AML-193 (cell line): ENCODE measurements at places on chromosomes 7 and 10.

- no peak for DNase-seq
Measured at GRCh38 chr10:30438021-30438850, 4.3 kb downstream of the MAP3K8 start.

- DNase-seq = peak; percentile 21
Measured at GRCh38 chr7:38070718-38071117, 107.3 kb upstream of the STARD3NL start.

- DNase-seq = no peak
Measured at GRCh38 chr7:23260371-23260770, 13.8 kb downstream of the GPNMB start.

DNA sequence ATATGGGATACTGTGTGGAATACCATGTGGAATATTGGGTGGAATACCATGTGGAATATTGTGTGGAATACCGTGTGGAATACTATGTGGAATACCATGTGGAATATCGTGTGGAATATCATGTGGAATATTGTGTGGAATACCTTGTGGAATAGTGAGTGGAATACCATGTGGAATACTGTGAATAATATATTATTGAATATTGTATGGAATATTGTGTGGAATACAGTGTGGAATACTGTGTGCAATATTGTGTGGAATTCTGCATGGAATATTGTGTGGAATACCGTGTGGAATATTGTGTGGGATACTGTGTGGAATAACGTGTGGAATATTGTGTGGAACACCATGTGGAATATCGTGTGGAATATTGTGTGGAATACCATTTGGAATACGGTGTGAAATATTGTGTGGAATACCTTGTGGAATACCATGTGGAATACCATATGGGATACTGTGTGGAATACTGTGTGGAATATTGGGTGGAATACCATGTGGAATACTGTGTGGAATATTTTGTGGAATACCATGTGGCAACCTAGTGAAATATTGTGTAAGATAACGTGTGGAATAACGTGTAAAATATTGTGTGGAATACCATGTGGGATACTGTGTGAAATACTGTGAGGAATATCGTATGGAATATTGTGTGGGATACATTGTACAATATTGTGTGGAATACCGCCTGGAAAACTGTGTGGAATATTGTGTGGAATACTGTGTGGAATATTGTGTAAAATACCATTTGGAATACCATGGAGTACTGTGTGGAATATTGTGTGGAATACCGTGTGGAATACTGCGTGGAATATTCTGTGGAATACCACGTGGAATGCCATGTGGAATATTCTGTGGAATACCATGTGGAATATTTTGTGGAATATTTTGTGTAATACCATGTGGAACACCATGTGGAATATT lies 133.9 kb upstream of the CHST15 start:
- DNase-seq = no peak

DNA sequence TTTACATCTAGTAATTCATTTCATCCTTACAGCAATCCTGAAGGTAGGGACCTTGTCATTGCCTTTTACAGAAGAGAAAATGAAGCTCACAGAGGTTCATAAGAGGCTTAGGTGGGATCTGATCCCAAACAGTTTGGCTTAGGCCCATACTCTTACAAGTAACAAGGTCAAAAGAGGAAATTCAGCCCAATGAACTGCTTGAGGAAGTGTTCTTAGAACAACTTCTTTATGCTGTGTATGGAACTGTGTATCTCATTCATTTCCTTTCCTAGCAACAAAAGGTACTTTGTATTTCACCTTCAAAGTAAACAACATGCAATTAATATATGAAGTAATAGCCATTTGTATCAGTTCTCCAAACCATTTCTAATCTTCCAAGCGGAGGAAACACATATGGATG lies 79.3 kb downstream of the AVL9 start:
- peak; percentile 29 for DNase-seq

DNA sequence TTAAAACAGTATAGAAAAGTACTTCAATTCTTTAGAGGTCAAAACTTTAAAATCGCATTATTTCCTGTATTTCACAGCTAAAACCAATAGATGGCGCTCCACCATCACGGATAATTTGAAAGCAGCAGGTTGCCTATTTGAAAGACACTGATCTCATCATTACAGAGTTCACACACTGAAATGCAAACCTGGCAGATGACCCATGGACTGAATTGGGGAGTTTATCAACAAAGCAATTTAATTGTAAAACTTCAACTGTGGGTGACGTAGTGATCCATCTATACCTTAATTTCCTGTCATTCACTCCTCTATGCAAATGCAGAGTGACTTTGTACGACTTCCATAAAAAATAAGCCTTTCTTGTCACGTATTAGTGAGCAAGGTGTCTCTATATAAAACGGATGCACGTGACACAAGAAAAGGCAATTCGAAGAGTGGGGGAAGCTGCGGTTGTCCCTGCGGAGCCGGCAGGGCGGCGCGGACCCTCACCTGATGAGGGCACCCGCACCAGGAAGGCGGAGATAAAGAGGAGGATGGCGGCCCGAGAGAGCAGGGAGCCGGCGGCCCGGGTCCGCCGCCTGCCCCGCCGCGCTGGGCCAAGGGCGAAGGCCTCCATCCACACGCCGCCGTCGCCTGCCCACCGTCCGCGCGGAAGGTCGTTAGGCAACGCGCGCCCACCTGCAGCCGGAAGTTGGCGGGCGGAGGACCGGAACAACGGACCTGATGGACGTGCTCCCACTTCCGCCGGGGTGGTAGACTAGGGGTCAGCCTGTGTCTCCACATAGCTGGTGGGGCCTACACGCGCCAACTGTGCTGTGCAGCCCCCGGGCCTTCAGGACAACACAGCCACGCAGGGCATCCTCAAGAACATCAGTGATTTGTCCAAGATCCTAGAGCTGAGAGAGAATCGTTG lies at the start of gene ZPBP:
Gene ZPBP, minus strand, starts transcription at position 668 of the 913 bp plus-strand sequence. Its CDS starts 52 bp downstream, at position 616.
- peak; percentile 66 for DNase-seq

DNA sequence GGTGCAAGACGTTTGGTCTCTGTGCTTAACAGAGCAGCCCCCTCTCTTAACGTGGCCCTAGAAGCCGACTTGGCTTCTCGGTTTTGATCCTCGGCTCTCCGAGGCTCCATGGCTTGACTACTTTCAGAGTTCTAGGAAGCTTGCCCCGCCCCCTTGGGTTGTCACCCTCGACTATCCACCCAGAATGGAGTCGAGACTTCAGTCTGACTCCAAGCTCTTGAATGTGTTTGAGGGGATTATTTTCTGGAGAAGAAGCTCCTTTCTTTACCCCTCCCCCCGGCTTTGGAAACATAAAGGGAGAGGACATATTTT lies 448 bp downstream of the SEC24C start:
- peak; percentile 55 for DNase-seq

- peak; percentile 27 for DNase-seq
Measured at GRCh38 chr10:80580638-80581468, 43.2 kb downstream of the SH2D4B start.

DNA sequence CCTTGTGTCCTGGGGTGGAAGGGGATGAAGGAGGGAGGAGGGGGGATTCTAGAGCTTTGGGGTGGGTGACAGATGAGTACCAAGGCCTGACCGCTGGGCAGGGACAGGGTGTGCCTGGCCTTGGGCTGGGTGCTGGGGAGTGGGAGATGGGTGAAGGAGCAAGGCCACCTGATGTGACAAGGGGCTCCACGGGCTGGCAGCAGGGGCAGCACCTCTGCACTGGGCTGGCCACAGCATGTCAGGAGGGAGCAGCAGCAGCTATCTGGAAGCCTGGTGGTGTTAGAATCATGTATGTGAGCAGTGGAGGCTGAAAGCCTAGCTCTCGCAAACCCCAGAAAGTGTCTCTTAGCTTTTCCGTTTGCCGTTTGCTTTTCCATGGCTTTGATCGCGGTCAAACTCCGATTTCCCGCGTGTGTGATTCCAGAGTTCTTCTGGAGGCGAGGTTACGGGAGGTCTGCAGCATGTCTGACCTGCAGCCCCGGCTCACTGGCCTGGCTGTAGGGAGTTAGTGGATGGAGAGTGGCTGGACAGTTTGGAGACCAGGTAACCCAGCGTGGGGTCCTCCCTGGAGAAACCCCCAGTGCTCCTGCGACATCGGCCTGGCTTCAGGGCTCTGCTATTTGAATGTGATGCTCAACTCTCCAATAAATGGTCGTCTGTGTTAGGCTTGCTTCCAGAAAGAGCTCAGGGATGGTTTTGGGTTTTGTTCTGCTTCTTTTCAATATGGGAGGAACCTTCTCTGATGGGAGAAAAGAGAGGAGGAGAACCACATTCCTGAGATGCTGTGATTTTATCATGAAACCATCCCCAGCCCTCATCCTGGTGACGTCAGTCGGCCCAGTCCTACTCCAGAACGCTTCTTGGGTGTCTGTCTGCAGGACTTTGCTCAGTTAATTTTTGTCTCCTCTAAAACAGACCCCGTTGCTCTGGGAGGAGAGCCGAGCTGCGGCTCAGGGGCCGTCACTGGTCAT lies 105.5 kb downstream of the CUX1 start:
- no peak for DNase-seq
